ENCODE measurements at places on chromosomes 3 and 15.

DNA sequence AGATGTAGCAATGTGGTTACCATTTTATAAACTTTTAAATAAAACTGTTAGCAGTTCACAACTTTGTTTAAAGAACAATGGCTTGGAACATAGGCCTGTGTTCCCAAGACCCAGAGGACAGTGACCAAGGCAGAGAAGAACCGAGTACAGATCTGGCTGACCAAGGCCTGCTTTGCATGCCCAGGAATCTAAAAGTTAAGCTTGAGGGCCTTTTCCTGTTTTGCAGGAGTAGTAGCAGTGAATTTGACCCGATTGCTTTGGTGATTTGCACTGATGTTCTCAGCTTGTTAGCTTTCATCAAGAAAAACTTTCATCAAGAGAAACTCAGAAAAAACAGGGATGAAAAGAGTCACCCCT lies 9.9 kb downstream of the FILIP1L start:
- no peak for DNase-seq

GRCh38 chr3:138443091-138443490 lies 8.7 kb downstream of the ESYT3 start:
- DNase-seq = no peak

- DNase-seq = no peak
Observed at GRCh38 chr3:24495326-24495994, 810 bp upstream of the THRB start.

GRCh38 chr3:164235289-164236028 lies 842.8 kb downstream of the SI start:
- DNase-seq = no peak

- DNase-seq = no peak
Observed at GRCh38 chr3:77599948-77600347, 560.0 kb downstream of the ROBO2 start.

- DNase-seq = no peak
Observed at GRCh38 chr3:171566803-171567422, 106.7 kb upstream of the TNIK start.

GRCh38 chr3:172515130-172515918 lies 7.9 kb downstream of the TNFSF10 start:
- DNase-seq = no peak

DNA sequence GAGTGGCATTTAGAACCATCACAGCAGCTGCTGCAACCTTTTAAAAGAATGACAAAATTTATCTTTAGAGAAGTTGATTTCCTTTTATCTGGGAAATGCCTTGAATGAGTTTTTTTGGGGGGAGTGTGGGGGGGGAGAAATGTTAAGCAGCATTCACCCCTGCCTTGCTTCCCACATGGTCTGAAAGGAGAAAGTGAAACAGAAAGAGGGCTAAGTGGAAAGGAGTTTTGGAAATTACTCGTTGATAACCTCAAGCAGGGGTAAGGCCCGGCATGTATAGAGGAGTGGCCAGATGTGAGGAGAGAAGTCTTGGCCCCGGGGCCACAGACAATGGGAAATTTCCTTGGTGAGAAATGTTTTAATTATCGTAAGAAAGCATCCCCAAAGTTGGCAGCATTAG lies 23.5 kb downstream of the B3GALNT1 start:
- DNase-seq = no peak

GRCh38 chr3:183576487-183577107 lies 21.1 kb upstream of the KLHL6 start:
- no peak for DNase-seq

All from GF-D8 (cell line).